ENCODE measurements at places on chromosomes 3 and 15. TPM values are rescaled to one million over a fixed set of nuclear protein-coding genes. Genes with fewer than 3 reads are reported as not detected.

GRCh38 chr15:101615986-101616848 lies 36.0 kb downstream of the TM2D3 start:
- peak; percentile 91 for DNase-seq

TMEM207 gene
- not detected for total RNA-seq

- DNase-seq: no peak
These were observed 113.0 kb upstream of the GALNT15 start for GRCh38 chr3:16061491-16061890.

DNA sequence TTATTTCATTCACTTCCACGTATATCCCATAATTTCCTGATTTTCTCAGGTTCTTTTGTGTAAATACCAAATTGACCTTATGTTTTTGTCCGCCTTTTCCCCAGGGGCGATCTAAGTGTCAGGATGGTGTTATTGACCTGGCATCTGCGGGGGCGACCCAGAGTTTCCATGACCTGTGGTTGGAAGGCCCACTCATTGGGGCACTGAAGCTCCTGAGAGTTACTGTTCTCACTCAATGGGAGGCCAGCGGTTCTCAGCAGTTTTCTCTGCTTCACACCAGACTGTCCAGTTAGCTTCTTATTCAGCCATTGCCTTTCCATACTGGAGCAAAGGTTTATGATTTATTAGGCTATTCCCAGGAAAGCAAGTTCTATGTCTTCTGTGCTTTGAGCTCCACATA lies 53.3 kb downstream of the B3GALNT1 start:
- no peak for DNase-seq

DNA sequence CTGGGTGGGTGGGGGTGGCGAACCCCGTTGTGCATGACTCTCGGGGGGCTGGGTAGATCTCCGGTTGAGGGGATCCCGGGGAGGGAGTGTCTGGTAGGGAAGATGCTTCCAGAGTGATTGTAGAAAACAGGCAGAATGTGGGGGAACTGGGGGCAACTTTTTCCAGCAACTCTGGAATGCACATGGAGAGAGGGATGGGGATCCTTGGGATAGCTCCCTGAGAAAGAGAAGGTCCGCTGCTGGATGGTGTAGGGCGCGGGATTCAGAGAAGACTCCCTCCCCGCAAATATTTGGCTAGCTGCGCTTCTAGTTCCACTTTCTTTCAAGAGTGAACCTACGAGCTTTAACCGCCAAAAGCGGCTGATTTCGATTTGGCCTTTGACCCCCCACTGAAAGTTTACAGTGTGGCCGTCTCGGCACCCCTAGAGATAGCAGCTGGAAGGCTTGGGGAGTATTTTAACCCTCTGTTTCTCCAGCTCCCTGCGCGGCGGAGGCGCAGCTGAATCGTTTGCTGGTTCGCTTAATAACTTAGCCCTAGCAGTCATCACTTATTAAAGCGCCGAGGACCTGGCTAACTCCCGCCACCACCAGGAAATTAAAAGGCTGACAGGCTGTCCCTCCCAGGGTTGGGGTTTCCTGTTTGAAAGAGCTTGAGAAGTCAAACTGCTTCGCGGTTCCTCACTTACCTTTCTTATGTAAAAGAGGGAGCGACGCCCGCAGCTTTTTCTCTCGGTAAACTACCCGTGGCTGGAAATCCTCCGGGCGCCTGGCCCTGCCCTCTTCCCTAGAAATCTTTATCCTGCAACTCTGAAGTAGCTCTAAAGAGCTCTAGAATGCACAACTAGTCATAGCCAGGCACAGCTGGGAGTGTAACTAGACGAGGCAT lies 1.2 kb downstream of the PHLDB2 start:
- DNase-seq: peak; percentile 12

- DNase-seq: no peak
These were observed 20.9 kb downstream of the FSTL1 start for GRCh38 chr3:120429921-120430361.

GRCh38 chr3:120678984-120679383 lies 3.1 kb downstream of the HGD start:
- no peak for DNase-seq

SLC9A9 gene
- 0.27 TPM for total RNA-seq

- no peak for DNase-seq
These were observed 152.5 kb downstream of the ADAMTS17 start for GRCh38 chr15:100189319-100189718.

- DNase-seq: no peak
These were observed 236.9 kb upstream of the IL12A start for GRCh38 chr3:159751752-159752151.

MYRIP gene
- 0.07 TPM for total RNA-seq

SLC22A14 gene
- total RNA-seq: not detected

DNA sequence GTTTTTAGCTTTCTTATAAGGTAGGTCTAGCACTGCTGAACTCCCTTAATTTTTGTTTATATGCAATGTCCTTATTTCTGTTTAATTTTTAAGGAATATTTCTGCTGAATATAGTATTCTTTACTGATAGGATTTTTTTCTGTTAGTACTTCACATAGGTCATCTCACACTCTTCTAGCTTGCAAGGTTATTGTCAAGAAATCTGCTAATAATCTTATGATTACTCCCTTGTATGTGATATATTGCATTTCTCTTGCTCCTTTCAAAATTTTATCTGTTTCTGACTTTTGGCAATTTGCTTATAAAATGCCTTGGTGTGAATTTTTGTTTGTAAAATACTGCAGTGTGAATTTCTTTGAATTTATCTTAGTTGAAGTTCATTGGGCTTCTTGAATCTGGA lies 298.4 kb downstream of the GAP43 start:
- DNase-seq: no peak

DNA sequence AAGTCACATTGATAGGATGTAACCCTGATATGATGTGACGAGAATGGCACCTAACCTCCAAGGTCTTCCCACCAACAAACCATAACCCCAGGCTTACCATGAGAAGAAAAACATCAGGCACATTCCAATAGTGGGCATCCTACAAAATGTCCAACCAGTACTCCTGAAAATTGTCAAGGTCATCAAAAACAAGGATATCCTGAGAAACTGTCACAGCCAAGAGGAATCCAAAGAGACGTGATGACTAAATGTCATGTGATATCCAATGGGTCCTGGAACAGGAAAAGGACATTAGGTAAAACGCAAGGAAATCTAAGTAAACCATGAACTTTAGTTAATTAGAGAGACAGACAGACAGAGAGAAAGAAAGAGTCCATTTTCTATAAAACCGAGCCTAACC lies 2.3 kb upstream of the CYP1A2 start:
- no peak for DNase-seq

DNA sequence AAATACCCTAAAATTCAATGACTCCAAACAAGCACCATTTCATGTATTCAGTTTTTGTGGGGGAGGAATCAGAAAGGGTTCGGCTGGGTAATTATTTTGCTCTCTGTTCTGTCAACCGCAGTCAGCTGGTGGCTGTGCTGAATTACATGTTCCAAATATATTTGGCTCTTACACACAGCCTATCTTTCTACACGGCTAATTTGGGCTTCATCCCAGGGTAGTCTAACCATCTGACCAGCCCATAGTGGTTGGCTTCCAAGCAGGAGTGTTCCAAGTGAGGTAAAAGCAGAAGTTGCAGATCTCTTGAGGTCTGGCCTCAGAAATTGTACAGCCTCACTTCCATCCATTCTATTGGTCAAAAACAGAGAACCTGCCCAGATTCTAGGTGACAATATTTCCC lies 760.8 kb upstream of the SEMA6D start:
- no peak for DNase-seq

GRCh38 chr15:48570822-48571221 lies 74.7 kb downstream of the FBN1 start:
- no peak for DNase-seq

DNA sequence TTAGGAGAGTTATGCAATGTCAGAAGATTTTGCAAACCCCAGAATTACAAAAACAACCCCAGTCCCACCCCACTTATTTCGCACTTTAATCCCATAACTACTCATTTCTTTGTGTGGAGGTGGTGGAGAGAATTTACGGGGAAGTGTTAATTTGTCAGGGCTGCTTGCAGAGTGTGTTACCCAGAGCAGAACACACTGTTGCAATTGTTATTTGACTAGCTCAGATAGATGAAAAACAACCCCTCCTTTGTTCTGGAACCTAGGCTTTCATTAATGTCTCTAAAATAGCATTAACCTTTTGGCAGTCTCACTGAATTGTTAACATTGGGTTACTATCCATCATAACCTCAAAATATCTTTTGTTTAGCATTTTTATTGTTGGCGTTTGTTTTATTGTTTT lies 55.8 kb upstream of the MINAR1 start:
- DNase-seq: no peak

DNA sequence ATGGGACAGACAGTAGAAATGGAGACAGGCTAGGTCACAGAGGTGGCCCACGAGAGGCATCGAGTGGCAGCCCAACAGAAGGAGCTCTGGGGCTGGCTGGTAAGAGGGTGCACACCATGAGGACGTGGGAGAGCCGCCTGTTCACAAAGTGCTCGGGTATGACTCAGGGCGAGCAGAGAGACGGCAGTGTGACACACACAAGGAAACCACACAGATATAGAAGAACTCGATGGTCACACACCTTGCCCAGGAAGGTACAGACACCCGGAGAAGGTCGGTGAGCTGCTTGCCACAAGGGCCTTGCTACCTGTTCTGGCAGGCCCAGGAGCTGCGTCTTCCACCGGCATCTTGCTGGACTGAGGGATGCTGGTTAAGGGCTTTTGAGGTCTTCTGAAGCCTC lies 50.2 kb downstream of the CA12 start:
- no peak for DNase-seq

GRCh38 chr3:58565621-58566397 lies 11.4 kb downstream of the FAM107A start:
- no peak for DNase-seq

CHL1 gene
- total RNA-seq: not detected

DNAH1 gene
- 1.2 TPM for total RNA-seq

GRCh38 chr3:72999951-73000350 lies 3.3 kb downstream of the PPP4R2 start:
- peak; percentile 17 for DNase-seq

GRCh38 chr15:72200395-72201237 lies 3.0 kb upstream of the GRAMD2A start:
- DNase-seq: no peak

SCAANT1 gene
- total RNA-seq: not detected

SNX22 gene
- 1.8 TPM for total RNA-seq

- DNase-seq: no peak
These were observed 165.7 kb upstream of the RARB start for GRCh38 chr3:25262322-25262721.

GRCh38 chr3:58237238-58237940 lies at the start of gene ABHD6:
ABHD6 (plus strand) TSS chr3:58237792; CDS start chr3:58256587, 18,795 bp downstream.
- DNase-seq: peak; percentile 74
